ENCODE measurements at places on chromosomes 2 and 18.

DNA sequence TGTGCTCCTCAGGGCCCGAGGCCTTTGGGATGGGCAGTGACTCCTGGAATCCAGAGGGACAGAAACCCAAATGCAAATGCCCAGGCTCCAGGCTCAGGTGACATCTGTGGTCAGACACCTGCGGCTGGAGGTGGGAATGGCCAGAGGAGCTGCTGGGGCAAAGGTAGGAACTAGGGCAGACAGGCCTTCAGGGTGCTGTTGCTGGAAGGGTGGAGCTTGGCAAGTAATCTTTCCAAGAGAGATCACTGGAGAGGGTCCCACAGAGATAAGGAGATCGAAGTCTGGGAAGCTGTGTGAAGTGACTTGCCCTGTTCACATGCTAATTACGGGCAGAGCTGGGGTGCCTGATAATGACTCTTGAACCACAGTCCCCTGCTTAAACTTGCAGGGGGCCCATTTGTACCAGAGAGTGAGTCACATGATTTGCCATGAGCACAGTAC lies 82.4 kb downstream of the ACAA2 start:
- DNase-seq: no peak

GRCh38 chr2:160737247-160737646 lies 243.6 kb upstream of the RBMS1 start:
- no peak for DNase-seq

DNA sequence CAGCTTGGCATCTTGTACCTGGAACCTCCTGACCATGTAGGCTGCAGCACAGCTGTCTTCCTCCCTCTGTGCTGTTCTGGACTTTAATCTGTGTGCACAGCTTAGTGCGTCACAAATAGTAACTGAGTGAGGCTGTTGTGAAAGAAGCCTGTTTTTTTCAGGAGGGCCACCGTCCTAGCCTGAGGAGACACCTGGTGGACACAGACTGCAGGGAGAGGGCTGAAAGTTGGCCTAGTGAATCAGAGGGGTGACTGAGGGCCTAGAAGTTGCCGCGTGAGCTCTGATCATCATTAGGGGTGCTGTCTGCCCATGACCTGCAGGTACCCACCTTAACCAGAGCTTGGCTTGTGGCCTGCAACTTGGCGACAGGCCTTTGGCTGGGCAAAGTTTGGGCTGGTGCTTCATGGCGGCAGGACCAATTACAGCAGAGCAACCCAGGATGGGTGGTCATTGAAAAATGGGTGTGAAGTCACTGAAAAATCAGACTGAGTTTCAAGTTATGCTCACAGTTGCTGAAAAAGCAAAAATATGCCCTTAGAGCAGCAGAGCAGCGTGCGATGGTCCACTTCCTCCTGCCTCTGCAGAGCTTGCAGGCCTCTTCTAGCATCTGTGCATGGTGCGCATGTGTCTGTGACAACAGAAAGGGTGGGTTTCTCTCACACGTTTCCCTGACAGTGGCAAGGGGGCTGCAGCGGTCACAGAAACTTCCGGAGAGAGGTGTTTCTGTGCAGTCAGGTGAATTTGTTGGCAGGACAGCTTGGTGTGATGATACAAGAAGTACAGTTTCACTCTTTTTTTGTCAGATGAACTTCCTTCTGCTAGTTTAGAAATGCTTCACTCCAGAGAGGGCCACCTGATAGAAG lies 9.6 kb downstream of the GDF7 start:
- DNase-seq: no peak

GRCh38 chr2:84882414-84882738 lies 1.5 kb upstream of the TRABD2A start:
- no peak for DNase-seq

DNA sequence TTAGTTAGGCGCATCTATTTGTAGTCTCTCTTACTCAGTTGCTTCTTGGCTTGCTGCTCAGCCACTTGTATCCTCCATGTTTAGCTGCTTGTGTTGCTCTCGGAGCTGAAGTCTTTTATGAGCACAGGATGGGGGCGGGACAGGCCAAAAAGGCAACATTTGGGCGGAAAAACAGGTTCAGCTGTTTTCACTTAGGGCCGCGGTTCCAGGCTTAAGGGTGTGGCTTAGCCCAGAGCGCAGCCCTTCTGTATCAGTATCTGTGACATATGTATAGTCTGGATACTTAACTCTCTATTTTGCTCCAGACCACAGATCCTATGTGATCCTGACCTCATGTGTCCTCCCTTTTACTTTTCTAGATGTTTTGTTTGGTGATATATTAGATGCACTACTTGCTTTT lies 763.5 kb downstream of the SUCLG1 start:
- DNase-seq: no peak

DNA sequence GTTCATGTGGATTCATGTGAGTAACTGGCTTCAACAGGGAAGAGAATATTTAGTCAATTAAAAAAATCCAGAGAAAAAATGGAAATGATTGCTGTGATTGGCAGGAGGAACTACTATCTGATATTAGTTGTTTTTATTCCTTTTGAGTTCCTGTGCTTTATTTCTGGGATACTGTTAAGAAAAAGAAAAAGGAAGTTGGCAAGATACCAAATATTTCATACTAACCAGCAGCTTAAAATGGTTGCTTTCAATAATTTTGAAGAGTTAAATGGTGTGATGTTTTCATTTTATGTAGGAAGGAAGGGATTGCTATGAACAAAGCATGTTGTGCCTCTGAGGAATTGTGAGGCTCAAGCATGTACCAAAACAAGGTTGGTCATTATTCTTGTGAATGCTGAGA lies 8.1 kb upstream of the MTX2 start:
- no peak for DNase-seq

Data from stimulated activated CD4-positive, alpha-beta T cell treated with anti-CD3 and anti-CD28 coated beads, Interleukin-15, amount 100 ng/mL, for 1 hour (primary cell).